ENCODE measurements at places on chromosomes 6 and 20.

GRCh38 chr6:169269180-169270076 lies 15.8 kb upstream of the THBS2 start:
- DNase-seq: no peak

DNA sequence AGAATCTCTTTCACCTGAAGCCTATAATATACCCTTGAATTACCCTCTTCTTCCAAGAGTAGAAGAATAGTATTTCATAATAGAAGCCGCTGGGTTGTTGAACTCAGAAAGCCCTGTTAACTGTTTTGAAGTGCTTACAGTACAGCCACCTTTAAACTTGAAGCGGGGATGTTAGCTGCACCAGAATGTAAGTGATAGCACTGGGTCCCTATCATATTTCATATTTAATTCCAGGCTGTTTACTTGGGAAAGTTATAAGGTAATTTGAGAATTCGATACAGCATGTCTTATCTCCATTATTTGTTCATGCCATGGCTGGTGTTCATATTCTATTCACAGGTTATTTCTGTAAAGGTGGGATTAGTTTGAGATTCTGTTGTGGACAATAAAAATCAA lies 63.5 kb upstream of the VSTM2L start:
- DNase-seq: no peak

GRCh38 chr20:37804584-37805566 lies 98.1 kb upstream of the VSTM2L start:
- no peak for DNase-seq

- DNase-seq: no peak
Observed at GRCh38 chr6:107641500-107641941, 151.6 kb downstream of the SOBP start.

- DNase-seq: no peak
Observed at GRCh38 chr6:69881322-69882151, 15.2 kb downstream of the COL19A1 start.

DNA sequence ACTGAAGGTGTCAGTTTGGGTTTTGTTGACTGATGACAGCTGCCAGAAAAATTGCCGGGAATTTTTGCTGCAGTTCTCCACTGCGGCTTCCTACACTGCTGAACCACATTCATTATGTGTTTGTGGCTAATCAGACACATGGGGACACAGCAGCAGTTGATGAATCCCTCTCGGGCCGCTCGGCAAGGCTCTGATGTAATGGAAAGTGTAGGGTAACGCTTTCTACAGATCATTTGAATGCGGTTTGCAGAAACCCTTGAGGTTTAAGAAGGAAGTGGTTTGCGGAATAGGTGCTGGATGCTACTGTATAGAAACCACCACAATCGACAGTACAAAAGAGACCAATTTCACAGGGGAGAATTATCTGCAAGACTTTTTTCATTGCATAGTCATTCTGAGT lies 138.7 kb upstream of the SASH1 start:
- DNase-seq: peak; percentile 61

GRCh38 chr6:24861934-24862333 lies 63.2 kb upstream of the ARMH2 start:
- no peak for DNase-seq

DNA sequence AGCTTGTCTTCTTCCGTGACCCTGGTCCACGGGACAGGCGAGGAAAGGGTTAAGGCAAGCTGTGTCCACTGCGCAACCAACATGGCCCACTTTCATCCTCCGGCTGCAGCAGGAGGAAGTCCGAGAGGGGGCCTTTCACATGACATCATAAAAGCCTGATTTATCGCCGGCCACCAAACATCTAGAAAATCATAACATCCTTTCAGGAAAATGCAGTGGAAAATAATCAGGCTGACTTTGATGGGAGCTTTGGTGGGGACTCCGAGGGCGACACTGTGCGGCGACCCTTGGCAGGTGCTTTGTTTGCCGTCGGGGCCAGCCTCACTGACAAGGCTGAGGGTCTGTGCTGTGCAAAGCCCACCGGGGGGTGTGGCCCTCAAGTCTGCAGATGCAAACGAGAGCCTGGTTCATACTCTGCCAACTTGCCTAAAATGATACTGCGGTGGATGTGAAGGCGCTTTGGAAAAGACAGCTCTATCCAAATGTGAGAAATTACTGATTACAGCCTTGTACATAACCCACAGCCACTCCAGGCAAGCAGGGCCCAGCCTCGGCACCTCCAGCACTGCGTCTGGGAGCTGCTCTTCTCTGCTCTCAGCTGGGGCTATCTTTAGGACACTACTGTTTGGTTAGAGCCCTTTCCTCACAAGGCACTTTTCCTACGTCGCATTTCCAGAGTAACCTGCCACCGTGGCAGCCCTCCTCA lies 25.7 kb downstream of the FOXC1 start:
- no peak for DNase-seq

GRCh38 chr6:166691199-166691598 lies 64.1 kb upstream of the RPS6KA2 start:
- DNase-seq: no peak

GRCh38 chr6:30135147-30135546 lies 793 bp upstream of the TRIM40 start:
- no peak for DNase-seq

DNA sequence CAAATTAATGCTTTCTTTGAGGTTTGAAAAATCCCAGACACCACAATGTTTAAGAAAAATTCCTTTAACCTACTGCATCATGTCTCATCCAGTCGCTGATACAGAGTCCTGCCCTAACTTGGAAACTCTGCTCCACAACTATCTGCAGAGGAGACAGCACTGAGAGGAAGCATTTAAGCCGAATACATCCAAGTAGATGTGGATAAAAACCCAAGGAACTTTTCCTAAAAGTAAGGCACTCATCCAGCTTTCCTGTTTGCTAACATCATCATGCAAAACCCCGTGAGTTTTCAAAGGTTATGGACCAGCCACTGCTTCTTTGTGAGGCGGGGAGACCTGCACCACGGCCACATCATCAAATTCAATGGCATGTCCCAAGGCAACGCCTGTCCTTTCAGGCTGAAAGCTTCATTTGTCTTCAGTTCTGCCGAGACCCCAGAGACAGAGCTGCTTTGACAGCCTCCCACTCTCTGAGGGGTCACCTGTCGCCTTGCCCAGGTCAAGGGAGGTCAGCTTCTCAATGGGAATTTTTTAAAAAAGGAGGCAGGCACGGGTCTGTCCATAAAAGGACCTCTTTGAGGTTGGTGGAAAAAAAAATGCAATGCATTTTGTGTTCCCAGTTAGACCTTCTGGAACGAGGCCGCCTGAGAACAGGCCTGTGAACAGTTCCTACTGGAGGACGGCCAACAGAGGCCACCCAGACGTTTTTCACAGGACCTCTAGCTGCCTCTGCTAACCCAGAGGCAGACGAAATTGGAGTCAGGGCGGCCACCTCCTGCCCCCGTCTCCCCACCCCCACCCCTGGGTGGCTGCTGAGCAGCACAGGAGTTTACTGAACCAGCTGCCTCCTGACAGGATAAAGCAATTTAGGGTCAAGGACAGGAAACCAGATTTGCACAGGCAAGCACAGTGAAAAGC lies 142.5 kb upstream of the HDDC2 start:
- no peak for DNase-seq

DNA sequence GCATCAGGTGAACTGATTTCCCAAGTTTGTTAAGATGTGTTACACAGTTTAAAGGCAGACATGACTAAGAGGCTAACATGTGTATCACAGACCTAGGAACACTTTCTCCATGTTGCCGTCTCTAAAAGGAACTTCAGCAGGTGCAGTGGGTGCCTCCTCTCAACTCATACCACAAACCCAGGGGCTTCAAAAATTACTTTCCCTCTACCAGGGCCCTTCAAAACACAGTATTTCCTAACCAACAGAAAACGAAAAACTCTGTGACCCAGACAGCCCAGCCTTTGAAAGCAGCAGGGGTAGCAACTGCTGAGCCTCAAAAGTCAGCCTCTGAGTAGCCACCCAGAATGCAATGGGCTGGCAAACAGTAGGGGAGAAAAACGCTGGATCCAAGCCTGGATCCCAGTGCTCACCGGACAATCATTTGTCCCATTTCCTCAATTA lies 28.5 kb downstream of the B4GALT5 start:
- DNase-seq: no peak

DNA sequence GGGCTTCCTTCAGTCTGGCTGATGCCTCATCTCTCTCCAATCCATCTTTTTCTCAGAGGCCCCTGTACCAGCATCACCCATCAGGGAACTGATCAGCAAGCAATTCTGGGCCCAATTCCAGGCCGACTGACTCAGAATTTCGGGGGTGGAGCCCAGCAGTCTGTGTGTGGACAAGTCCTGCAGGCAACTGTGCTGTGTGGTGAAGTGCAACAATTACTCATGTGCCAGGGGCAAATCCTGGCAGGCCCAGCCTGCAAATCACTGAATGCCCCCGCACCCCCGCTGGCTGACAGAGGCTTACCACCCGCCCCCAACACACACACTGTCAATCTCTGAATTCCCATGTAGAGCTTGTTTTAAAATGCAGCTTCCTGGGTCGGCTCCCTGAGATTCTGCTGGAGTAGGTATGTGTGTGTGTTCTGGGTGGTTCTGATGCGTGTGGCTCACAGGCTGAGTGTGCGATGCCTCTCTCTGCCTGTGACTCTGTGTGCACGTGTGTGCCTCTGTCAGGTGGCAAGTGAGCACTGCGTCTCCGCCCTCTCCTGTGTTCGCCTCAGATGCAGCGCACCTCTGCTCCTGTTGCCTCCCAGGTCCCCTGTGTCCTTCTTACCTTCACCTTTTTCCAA lies 45.4 kb downstream of the SSR1 start:
- DNase-seq: no peak

DNA sequence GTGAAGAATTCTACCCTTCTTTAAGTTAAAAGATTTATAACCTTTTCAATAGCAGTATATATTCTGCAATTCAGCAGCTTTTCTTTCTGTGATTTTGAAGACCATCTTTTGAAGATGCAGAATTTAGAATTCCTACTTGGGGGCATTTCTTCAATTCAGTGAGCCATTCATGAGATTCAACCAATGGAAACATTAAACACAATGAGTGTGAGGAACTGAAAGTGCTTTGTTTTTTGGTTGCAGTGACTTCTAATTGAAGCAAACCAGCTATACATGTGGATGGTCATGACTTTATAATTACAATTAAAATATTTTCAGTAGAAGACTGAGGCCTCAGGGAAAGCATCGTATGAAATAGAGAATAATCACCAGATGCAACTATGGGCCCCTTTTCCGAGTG lies 108.3 kb downstream of the CARMIL1 start:
- DNase-seq: no peak

DNA sequence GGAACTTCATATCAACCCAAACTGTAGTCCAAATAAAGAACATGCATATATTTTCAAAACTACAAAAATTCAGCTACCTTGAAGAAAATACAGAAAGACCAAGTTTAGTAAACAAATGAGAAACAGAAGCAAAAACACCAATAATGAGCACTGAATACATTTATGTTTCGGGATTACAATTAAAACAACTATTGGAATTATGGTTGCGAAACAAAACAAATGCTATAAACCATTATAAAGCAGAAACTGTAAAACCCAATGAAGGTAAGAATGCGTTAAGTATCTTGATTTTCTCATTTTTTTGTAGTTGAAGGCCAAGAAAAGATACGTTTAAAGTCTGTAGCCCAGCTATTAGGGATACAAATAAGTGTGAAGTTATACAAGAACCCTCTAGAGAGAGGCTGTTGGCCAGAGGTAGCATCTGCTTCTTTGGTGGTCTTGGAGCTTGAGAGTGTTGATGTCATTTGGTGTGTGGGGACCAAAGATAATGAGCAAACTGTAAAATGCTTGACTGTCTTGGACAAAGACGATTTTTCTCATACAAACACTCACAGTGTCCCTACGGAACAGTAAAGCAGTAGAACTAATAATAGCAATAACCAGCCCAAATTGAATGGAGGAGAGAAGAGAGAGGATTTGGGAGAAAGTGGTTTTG lies 111.5 kb downstream of the PRND start:
- DNase-seq: no peak

DNA sequence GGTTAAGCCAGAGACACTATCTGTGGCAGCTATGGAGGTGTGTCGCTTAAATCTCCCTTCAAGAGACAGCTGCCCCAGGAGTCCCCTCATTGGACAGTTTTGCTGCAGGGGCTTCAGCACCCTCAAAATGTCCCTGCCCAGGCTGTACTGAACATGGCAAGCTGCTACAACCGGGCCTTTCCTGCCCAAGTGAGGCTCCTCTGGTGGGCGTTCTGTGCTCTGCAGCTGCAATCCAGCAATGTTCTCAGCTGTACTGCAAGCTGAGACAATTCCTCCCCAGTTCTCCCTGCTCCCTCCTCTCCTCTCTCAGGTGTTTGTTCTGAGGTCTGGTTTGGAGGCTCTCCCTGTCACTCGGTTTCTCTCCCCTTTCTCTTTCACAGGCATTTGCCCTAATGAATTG lies 190.8 kb upstream of the LAMP5 start:
- DNase-seq: no peak

DNA sequence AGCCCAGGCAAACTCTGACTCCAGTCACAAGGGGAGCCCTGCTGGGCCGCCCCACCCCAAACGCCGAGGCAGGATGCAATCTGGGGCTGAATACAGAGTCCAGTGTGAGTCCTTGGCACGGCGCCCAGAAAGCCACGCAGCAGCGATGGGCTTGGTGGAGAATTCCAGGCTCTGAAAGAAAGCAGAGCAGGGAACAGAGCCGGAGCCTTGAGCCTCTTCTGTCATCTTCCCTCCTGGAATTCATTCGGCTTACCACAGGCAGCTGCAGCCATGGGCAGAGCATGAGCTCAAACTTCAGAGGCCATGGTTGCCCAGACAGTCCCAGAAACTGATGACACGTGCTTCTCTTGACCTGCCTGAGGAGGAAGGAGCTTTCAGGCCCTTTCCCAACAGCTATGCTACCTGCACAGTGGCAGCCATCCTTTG lies 441.1 kb upstream of the JARID2 start:
- no peak for DNase-seq

GRCh38 chr6:11427091-11427722 lies 110.3 kb upstream of the TMEM170B start:
- DNase-seq: no peak

DNA sequence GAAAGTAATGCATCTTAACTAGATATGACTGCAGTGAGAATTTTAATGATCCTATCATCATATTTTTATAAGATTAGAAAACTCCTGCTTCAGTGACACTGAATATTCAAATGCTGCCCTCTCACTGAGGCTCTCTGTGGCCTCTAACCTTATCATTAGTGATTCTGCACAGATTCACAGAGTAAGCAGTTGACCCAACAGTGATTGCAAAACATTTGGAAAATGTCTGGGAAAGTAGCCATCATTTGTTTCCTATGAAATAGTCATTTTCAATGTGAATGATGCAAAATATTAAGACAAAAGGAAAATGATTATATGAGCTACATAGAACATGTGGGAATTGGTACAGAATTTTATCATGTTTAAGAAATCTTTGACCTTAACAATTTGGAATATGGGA lies 210.3 kb downstream of the TBX18 start:
- DNase-seq: no peak

DNA sequence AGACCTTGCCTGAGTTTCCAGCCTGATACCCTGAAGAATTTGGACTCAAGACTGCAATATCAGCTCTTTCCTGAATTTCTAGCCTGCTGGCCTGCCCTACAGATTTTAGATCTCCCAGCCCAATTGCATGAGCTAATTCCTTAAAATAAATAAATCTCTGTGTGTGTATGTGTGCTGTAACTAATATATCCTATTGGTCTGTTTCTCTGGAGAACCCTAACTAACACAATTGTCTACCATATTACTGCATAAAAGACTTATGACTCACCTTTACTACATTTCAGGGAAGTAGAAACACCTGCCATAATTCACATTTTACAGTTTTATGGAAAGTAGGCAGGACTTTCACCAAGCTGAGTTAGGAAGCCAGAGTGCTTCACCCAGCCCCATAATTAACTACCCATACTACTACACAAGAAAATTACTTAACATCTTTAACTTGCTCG lies 90.7 kb upstream of the BEND6 start:
- no peak for DNase-seq

All from stimulated activated CD4-positive, alpha-beta T cell treated with anti-CD3 and anti-CD28 coated beads, Interleukin-4, amount 100 ng/mL, for 4 hours (primary cell).